ENCODE measurements at places on chromosomes 5 and 9.
A peak's percentile ranks its signal among the peaks of the same experiment; 100 is the strongest.

DNA sequence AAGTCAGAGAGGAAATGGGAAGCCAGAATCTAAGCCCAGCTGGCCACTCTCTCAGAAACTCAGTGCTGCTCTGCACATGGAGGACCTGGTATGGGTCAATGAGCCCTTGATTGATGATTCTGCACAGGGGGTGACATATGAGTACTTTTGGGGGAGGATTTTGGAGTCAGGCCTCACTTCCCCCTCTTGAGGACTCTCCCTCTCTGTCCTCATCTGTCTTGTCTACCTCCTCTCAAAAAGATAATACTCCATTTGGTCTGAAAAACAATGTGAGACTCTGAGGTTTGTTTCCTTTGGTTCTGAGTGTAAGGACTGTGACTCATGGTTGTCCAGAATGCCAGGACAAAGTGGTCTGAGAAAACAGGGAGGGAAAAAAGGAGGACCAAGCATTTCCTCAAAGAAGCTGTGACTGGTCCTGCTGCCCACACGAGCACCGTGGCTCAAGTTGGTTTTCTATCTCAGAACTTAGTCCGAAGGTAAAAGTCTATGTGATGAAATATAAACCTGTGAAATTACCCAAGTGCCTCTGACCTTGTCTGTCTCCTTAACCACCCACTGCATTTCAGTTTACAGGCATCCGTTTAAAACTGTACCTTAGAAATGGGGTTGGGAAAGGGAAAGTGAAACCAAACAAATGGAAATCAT is 11.1 kb downstream of the TTC39B start:
- peak; percentile 63 for DNase-seq

DNA sequence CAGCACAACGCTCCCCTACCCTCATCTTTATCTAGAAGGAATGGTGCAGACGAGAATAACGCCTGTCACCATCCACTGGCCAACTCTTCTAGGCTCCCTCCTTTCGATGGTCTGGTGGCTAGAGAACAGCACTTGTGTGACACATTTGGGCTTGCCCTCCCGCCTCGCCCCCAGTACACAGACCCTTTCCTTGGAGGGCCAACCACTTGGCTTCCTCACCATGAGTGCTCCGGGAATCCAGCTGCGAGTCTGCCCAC is 1.4 kb downstream of the GNAQ start:
- no peak for DNase-seq

DNA sequence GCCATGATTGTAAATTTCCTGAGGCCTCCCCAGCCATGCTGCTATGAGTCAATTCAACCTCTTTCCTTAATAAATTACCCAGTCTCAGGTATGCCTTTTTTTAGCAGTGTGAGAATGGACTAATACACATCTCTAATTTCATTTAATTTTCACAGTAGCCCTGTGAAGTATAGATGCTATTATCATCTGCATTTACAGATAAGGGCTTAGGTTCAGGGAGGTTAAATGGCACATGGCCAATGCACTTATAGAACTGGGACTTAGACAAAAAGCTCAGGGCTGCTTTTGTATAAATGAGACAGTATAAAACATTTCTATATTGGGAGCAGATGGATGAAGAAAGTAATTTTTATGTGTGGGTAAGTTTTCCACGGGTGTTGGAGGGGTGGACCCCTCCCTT is 62.9 kb upstream of the PANK3 start:
- peak; percentile 22 for DNase-seq

DNA sequence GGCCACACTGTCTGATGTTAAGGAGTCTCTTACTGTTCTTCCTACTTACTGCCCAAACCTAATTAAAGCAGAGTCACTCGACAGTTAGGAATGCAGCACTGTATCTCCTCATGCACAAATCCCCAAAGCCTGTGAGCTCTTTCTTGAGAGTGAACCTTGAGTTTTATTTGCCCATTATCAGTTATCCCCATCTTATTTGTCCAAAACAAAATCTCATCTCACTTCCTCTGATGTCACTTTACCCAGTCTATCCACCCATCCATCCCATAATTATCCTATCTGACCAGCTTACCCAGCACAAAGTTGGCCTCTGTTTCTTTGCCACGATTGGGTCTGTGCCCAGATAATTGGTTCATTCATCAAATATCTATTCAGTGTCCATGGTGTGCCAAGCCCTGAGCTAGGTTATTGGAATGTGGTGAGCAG is 250.8 kb downstream of the SLIT3 start:
- DNase-seq = no peak

GRCh38 chr5:37044120-37044519 is 167.6 kb downstream of the NIPBL start:
- no peak for DNase-seq

GRCh38 chr9:133130685-133131244 is 9.7 kb upstream of the RALGDS start:
- DNase-seq = no peak

- peak; percentile 32 for DNase-seq
These were observed 72.7 kb upstream of the IFNE start for GRCh38 chr9:21554813-21555212.

DNA sequence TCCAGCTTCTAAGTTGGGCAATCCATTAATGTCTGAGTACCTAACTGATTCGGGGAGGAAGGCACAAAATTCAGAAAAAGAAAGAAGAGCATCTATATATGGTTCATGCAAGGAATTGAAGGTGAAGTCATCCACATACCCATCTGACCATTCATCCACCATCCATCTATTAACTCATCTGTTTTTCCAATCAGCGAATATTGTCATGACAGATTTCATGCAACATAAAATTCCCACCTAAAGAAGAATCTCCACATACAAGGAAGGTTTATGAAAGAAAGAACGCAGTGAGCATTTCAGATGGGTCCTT is 164.7 kb downstream of the GRIA1 start:
- DNase-seq = no peak

DNA sequence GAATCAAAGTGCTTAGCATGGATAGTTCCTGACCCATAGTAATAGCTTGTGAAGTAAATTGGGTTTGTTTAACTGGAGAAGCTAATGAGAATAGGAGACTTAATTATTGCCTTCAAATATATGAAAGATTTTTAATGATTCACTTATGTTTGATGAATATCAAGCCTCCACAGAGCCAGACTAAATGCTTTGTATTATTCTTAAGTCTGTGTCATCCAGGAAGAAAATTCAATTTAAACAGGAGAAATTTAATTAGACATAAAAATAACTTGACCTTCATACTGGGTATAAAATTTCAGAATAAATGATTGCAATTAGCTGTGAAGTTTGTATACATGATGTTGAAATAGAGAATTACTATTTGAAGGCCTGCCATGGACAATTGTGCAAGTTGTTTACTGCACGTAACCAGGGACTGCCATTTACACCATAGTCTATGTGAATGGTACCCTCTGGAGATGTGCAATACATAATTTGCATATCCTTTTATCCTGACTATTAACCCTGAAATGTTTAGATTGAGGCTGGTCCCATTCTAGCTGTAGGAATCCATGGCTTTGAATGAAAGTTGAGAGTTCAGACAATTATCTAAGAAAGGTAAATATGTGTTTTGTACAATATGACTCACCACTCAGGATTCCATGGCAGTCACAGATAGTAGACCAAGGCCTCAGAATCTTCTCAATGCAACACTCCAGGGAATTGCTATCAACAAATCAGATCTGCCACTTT is 133.5 kb upstream of the IL12B start:
- DNase-seq = no peak

DNA sequence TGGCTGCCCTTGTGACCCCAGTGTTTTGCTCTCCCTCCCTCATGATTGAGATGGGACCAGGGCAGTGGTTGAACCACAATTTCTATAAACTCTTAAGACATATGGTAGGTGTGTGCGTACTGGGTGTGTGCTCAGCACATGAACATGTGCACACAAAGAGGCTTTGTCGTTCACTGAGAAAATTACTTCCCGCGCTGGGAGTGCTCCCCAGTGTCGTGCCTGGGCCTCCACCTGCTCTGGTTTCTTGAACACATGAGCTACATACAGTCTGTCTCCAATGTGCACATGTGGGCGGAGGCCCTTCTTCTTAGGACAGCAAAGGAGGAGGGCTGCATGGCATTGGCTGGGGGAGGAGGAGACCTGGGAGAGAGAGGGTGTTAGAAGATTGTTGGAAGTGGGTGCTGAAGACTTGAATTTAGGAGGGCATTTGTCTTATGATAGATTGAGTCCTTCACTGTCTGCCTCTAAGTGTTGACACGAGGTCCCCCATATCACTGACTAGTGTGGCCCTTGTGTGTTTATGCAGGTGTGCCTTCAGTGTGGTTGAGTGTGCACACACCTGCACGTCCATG is 170.0 kb downstream of the CACNA1B start:
- DNase-seq = no peak

DNA sequence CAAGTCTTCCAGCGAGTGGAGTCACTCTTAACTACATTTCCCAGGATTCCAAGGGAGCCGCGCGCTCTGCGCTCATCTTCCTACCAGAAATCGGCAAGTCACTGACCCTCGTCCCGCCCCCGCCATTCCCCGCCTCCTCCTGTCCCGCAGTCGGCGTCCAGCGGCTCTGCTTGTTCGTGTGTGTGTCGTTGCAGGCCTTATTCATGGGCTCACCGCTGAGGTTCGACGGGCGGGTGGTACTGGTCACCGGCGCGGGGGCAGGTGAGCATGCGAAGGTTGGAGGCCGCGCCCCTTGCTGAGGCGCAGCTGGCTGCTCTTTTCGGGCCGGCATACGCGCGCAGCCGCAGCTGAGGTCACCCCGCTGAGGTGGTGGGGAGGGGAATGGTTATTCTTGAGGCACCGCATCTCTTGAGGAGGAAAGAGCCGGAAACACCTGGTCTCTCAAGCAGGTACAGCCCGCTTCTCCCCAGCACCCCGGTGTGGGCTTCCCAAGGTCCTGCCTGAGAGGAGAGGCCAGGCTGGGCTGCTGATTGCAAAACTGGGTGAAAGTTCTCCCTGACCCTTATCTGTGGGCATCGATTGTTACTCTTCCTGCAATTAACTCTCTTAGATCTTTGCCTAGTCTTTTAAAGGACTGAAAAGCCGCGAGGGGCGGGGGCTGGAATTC is at the start of gene HSD17B4:
HSD17B4 (plus strand) TSS at position 125 of the 667 bp plus-strand sequence; CDS start at position 204, 79 bp downstream.
- DNase-seq = peak; percentile 56

DNA sequence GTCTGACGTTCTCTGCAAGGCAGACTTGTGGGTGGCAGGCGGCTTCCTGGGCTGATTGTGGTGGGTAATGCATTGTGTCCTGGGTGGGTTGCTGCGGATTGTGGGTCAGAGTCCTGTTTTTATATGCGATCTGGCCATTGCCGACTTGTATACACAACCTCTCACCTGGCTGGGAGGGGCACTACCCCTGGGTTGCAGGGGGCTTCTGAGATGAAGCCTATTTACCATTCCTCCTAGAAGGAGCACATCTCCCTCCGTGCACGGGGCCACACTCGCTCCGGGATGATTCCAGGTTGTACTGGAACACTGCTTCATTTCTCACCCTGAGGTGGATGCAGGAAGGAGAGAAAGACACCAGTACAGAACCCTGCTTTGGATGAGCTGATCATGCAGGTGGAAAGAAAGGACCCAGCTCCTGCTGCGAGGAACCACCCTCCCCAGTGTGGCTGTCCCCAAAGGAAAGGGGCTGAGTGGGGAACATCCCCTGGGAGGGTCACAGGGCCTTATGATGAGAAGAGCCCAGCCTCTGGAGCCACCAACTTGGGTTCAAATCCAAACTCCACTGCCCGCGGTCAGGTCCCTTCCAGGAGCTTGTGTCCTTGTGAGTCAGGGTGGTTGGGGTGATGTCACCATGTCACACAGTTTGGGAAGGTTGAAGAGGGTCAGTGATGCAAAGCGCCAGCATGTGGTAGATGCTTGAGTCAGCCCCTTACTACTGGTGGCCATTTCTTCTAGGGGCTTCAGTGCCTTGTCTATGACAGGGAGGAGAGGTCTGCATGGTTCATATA is 151.8 kb upstream of the COL5A1 start:
- no peak for DNase-seq

All from dermis microvascular lymphatic vessel endothelial cell (primary cell).